ENCODE measurements at places on chromosomes 3 and 15.

- DNase-seq, result no peak
These were observed 40.1 kb downstream of the OXNAD1 start for GRCh38 chr3:16305111-16305541.

DNA sequence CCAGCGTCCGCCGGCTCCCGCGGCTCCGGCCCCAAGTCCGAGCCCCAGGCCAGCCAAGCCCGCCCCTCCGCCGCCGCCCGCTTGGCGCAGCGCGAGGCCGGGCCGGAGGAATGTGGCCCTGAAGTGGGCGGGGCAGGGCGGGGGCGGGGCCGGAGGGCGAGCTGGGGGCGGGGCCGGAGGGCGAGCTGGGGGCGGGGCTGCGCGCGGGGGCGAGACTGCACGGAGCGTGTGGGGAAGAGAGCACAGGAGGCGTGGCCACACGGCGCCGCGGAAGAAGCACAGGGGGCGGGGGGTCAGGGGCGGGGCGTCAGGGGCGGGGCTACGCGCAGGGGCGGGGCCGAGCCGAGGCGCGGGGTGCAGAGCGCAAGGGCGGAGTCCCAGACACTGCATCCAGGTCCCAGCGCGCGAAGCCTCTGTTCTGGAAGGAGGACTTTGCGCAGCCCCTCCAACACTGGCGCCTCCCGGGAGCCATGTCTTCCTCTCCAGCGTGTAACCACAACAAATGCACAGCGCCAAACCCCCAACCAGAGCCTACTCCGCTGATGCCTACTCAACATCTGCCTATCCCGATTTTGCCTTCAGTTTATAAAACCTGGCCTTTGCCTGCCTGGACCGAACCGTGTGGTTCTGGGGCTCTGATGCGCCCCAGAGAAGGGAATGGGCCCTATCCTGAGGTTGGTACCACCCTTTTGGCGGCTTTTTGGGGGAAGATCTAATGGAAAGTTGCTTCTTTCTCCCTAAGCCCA, 105.5 kb downstream of the IQSEC1 start:
- peak; percentile 76 for DNase-seq

DNA sequence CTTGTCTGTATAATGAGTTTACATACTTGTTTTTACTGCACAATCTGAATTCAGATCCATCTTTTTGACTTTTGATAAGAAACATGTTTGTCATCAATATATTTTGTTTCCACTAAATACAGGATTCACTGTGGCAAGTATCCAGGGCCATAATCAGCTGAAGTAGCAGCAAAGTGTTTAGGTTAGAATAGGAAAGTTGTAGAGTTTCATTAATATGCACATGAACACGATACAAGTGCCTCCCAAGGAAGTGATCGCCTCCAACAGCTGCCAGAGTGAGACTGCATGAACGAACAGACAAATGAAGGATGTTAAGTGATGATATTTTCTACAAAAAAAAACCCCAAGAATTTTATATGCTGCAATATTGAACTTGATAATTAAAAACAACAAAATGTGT, 204.3 kb downstream of the TBL1XR1 start:
- no peak for DNase-seq

GRCh38 chr15:92930054-92930621, 30.0 kb downstream of the CHD2 start:
- DNase-seq, result no peak

GRCh38 chr3:183287301-183287971, 34.4 kb downstream of the B3GNT5 start:
- no peak for DNase-seq

- DNase-seq, result no peak
These were observed 7.4 kb downstream of the GOLM2 start for GRCh38 chr15:44295750-44296431.

DNA sequence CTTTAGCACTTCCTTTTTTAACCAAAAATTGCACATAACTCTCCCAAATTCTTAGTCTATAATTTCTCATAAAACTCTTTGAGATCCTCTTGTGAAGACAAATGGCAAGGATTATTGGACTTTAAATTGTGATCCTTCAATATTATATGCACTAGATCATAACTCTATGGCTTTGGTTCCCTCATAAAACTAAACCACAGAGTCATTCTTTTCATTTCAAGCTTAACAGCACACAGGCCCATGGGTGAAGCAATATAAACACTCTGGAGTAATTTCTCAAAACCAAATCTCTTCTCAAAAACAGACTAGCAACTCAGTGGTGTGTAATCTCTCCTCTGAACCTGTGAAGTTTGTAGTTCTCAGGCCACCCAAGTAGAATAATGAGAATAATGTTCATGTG, 171.0 kb upstream of the NECTIN3 start:
- no peak for DNase-seq

All from pons (tissue), 1 donor.